ENCODE measurements at places on chromosomes 1 and 21.
A peak's percentile ranks its signal among the peaks of the same experiment; 100 is the strongest.

DNA sequence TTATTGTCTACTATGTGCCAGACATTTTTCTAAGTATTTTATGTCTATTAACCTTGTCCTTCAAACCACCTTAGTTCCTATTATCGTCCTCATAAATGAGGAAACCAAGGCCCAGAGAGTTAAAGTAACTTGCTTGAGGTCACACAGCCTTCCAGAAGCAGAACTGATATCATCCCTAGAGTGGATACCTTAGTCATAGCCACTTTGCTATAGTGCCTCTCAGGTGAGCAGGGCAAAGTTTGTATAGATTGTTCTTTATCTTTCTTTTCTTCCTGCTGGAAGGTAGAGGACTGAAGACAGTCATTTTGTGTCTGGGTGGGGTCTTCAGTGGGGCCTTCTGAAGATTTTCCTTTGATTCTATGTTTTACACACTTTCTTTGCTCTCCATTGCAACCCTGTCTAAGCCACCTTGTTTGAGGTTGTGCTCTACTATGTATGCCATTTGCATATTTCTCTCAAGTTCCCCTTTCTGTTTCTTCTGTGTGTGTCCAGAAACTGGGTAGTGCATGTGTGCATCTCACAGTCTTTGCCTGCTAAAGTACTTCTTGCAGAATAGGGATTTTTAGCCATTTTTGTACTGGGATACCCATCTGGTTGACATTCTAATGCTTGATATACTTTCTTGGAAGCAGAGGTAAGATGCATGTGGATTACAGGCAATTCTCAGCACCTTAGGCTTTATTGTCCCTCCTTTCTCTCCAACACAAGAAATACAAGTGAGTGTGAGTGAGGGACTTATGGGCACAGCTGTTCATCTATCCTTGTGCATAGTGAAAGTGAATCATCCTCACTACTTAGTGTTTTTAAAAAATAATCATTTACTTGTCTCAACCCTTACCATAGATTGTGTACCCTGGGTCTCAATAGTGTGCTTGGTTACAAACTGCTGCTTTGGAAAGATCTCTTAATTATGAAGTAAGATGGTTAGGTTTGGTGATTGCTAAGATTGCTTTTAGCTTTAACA lies 207.6 kb upstream of the HMCN1 start:
- no peak for DNase-seq

DNA sequence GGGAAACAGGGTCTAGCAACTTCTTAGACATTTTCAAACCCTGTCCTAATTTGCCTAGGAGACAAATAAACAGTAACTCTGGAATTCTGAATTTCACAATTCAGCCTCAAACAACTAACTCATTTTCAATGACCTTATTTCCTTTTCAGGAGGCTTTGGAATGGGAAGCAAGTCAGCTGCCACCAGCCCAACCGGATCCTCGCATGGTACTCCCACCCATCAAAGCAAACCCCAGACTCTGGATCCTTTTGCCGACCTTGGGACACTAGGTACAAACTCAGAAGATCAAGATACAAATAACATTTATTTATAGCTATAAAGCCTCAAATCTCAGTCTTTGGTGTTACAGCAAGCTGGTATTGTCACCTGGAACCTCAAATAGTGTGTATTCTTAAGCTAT lies 18.9 kb upstream of the LEPR start:
- DNase-seq = no peak

GRCh38 chr1:16015960-16016901 lies 1.6 kb downstream of the HSPB7 start:
- no peak for DNase-seq

GRCh38 chr1:55230659-55231058 lies 15.5 kb upstream of the USP24 start:
- DNase-seq = no peak

DNA sequence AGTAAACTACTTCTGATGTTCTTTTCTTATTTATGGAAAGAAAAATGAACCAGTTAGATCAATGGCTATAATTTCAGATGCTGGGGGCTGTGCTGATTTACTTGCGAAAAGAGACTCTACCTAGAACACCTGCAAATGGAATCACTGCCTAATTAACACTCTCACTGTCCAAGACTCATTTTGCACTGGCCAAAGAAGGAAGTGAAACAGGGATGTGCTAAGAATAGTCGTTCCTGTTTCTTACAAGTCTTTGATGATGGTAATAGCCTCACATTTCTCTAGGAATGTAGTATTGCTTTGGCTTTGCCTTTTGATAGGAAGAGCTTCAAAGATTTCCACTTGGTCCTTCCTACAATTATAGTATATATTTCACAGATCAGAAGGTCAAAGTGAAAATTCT lies 12.7 kb upstream of the TSNAX start:
- DNase-seq = no peak

- DNase-seq = no peak
These were observed 45.5 kb upstream of the SPOCD1 start for GRCh38 chr1:31861346-31861745.

- no peak for DNase-seq
These were observed 1.1 kb downstream of the SRM start for GRCh38 chr1:11058595-11059154.

GRCh38 chr1:113859478-113860175 lies 11.9 kb downstream of the PTPN22 start:
- DNase-seq = no peak

GRCh38 chr1:218371927-218372672 lies 27.0 kb downstream of the TGFB2 start:
- no peak for DNase-seq

DNA sequence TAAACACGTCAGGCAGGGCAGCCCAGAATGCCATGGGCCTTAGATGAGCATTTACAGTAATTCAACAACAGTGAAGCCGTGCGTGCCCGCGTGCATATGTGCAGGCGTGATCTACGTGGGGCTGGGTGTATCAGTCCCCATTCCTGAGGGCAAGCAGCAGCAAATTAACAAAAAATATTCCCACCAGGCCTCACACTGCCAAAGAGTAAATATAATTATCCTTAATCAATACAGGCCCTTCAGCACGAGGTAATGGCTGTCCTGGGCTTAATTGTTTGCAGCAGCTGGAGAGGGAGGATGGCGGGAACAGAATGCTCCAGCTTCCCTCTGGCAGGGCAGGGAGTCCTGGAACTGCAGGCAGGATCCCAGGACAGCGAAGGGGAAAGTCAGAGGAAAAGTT lies 91.8 kb downstream of the DDX20 start:
- DNase-seq = no peak

DNA sequence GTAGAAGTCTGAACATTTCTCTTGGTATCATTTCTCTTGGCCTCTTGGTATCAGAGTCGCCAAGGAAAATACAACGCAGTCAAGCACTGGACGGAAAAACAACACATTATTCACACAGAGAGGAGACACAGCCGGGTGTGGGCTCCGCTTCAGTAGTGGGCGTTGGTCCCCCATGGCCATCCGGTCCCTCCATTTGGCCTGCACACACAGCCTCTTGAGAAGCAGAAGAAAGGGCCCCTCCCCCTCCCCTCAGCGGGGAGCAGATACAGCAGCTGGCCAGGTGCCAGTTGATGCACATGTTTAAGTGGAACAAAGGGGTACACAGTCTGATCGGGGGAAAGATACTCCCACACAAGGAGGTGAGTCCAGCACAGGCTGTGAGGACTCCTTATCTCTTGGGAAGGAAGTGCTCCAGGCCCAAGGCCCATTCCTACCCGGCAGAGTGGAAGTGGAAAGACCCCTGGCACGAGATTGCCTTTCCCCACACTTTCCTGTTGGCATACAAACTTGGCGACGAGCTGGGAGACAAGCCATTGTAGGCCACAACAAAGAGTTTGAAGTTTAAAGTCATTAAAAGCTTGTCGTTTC lies 311.3 kb downstream of the FAM72C start:
- no peak for DNase-seq

DNA sequence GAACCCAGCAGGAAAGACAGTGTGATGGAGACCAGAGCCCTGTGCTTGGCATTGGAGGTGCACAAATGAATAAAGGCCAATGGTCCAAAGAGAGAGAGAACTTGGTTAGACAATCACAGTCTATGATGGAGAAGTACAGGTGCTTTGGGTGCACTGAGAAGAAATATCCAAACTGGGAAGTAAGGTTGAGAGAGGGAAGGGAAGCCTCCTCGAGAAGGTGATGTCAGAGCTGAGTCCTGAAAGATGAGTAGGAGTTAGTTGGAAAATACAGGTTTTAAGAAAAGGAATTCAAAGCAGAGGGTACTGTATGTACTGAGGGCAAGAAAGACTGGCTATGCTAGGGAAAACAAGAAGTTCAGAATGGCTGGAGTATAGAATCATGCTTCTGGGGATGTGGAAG lies 94.1 kb upstream of the CD53 start:
- DNase-seq = no peak

DNA sequence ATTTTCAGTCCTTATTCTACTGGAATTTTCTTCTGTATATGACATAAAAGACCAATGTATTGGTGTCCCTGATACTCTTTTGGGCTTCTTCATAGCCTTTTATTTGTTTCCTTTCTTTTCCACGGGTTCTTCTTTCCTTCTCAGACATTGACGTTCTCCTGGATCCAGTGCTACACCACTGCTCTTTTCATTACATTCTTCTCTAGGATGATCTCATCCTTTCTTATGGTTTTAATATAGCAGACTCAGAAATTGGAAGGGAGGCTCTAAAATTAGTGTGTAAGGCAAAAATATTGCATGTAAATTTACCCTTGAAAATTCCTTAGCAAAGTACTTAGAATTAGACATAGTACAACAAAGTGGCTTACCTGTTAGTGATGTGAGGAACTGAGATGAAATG lies 65.3 kb downstream of the SELENOF start:
- no peak for DNase-seq

DNA sequence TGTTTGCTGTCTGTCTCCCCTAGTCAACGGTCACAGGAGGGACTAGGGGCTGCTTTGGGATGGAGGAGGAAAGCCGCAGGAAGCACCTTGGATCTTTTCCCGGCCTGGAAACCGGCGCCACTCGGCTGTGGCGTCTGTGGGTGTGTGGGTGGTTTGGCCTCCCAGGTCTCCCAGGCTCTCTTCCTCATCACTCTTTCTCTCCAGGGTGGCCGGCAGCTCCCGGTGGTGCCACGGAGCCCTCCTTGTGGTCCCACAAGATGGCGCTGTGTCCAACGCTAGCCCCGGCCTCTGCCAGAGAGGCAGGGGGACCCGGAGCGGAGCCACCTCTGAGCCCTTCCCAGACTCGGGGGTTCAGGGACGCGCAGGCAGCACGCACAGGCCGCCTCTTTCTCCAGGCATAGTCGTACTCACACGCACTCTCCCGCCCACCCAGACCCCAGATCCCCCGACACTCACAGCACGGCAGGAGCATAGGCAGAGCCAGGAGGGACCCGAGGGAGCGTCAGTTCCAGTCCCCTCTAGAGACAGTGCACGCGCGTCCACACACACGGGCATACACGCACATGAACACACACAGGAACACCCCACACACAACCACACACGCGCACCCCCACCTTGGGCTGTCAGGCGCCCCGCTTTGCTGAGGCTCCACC lies 31.2 kb downstream of the CDCP2 start:
- DNase-seq = peak; percentile 44

DNA sequence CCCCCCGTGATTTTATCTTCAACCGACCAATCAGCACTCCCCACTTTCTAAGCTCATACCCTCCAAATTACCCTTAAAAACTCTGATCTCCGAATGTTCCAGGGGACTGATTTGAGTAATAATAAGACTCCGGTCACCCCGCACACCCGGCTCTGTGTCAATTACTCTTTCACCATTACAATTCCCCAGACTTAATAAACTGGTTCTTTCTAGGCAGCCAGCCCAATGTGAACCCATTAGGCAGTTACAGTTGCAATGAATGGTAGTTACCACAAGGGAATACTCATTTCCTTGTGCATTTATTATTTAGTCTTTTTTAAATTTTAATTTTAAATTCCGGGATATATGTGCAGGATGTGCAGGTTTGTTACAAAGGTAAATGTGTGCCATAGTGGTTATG lies 177.9 kb downstream of the HFM1 start:
- DNase-seq = no peak

DNA sequence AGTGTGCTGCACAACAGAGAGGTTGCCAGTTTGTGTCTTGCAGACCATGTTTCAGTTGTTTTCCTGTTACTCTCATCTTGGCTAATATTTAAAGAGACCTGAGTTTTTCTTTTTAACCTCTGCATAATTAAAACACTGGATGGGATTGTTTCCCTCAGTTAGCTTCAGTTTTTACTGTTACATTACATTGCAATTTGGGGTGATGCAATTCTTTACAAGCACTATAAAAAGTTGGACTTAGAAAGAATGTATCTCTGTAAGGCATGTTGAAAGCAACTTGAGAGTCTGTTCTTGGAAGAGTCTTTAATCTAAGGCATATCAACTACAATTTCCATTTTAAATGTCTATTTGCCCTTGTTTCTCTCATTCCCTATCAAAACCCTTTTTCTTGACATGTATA lies 99.1 kb downstream of the DNM3 start:
- DNase-seq = no peak

- no peak for DNase-seq
These were observed 14.3 kb downstream of the GMEB1 start for GRCh38 chr1:28682840-28683239.

DNA sequence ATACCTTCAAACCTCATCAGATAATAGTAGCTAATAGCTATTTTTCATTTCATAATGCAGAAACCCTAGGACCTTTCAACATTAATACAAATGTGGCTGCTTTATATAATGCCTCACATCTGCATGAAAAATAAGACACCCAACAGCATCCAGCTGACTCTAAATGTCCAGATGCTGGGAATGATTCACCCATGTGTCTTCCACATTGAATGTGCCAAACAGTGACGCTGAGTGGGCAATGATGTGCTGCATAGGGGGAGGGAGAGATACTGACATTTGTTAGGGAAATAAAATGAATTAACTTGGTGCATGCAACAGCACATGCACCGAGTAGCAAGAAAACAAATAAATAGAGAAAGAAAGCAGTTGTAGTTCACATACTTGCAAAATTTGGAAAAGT lies 199.3 kb downstream of the DSCAM start:
- DNase-seq = no peak

DNA sequence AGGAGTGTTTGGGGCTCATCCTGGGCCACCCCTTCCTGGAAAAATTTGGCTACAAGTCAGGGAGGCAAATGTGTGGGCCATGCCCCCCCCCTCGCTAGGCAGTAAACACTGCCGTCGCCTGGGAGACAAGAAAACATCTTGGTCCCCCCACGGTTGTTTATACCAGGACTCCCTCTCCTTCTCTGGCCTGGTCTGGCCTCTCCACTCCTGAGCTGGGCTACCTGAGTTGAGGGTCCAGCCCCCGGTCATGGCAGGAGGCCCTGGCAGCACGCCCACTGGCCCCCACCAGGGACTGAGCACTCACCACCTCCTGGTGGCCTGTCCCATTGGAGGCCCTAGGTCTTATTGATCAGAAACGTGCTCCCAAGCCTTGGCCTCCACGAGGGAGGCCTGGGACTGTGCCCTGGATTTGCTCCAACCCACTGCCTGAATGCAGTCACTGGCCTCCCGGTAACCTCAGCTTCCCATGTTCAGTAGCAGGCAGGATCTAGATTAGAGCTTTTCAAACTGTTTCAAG lies 15.8 kb downstream of the KCNQ4 start:
- no peak for DNase-seq

DNA sequence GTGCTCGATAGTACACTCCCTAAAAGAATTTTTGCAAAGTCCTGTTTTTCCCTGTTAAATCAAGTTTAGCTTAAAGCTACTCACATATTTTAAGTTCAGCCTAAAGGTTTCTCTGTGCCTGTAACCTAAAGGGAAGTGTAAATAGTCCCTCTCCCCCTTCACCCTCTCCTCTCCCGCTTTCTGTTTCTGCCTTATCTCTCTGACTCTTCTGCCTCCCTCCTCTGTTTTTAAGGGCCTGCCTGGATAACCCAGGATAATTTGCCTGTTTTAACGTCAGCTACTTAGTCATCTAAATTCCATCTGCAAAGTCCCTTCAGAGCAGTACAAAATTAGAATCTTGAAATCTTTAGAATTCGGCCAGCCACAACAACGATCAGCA lies 92.6 kb downstream of the NID1 start:
- no peak for DNase-seq

- no peak for DNase-seq
These were observed 212.5 kb downstream of the NPHP4 start for GRCh38 chr1:5779608-5780323.

Measured in stimulated activated CD8-positive, alpha-beta memory T cell treated with anti-CD3 and anti-CD28 coated beads, Interleukin-12 subunit alpha, Interleukin-12 subunit beta, amount 100 ng/mL, for 1 hour (primary cell).